ENCODE measurements at places on chromosomes 1 and 21.

- DNase-seq: no peak
Observed at GRCh38 chr1:222310836-222311235, 237.1 kb downstream of the HHIPL2 start.

DNA sequence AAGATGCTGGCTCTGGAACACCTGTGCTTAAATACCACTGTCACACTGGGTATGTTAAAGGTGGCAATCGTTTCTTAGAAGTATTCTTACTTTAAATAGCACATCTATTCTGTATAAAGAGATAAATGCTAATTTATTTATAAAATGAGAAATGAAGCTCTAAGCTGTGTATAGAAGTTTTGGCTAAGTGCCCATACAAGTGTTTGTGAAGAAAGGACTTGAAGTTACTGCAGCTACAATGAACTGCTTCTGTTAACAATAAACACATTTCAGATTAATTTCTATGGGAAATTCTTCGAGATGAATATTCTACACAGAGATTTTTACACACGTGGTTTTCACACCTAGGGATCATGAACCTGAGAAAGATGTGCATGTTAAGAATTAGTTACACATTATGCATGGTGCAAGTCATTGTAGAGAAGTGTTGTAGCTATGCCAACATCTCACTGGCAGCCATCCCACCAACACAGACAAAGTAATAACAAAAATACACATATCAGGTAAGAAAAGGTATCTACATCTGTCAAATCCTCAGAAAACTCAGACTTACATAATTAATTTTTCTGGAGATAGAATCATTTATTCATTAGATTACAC lies 16.2 kb downstream of the COL24A1 start:
- DNase-seq: no peak

DNA sequence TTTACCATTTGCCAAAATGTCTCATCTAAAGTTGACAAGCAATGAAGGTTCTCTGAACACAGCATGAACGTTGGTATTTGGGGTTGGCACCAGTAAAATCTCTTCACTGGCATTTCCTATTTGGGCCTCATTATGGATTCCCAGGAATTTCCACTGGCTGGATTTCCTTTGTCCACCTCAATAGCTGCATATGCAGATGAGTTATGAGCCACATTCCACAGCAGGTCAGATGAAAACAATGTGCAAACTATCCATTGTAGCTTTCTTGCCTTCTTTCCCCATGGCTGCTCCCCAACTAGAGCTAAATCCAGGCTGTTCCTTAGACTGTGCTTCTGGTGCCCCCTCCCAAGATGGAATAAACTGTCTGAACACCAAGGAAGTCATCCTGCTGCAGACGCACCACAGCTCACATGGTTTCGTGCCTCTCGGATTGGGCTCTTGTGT lies 168.1 kb upstream of the FGGY start:
- DNase-seq: peak; percentile 78

- peak; percentile 57 for DNase-seq
Observed at GRCh38 chr21:31866077-31866511, 6.7 kb upstream of the HUNK start.

DNA sequence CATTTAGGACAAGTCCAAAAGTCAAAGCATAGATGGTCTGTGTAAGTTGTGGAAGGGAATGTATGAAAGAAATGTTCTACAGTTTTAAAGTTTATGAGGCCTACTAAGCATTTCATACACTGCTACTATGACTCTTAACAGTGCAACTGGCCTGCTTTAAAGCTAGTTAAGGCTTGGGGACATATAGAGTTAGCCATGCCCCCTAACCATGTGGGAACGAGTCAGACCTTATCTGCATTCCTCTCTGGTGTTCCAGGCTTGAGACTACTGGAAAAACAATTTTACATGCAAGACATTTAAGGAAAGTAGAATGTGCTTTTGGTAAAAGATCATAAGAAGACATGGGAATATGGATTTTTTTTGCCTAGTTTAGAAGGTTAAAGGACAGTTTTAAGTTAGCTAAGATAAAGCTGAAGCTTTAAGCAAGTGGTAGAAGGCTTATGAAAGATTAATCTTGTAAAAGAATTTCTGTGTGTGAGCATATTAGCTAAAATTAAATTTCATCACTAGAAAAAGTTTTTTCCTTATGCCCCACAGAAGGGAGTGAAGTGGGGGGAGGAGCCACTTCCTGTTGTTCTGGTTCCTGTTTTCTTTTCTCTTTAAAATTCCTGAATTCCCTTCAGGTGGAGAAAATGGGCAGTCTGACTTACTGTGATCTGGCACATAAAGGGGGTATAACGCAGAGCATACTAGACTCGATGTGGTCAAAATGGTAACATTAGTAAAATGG lies 8.9 kb upstream of the CD48 start:
- no peak for DNase-seq

DNA sequence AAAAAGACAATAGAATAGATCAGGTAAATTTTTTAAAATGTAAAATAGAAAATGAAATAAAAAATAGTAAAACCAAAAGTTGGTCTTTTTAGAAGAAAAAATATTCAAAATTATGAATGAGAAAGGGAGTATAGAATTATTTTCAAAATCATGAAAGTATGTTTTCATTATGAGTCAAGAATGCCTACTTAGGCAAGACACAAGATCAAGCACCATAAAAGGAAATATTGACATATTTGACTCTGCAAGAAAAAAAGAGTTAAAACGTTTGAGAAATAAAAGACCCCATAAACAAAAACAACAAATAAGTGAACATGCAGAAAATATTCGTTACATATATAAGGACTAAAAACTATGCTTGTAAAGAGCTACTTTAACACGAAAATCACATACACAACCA lies 4.8 kb upstream of the COX20 start:
- DNase-seq: no peak

DNA sequence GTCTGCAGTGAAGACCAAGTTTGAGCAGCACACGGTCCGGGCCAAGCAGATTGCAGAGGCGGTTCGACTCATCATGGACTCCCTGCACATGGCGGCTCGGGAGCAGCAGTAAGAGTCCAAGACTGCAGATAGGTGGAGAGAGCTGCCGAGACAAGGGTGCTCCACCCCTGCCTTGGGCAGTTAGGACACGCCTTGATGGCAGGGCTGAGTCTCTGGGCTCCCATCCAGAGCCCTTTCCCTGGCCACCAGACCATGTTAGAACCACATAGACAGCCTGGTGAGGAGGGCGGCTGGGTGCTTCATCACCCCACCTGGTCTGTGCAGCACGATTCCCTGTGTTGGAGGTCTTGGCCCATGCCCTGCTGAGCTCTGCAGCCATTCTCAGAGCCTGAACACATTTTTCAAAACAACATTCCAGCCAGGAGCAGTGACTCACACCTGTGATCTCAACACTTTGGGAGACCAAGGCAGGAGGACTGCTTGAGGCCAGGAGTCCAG lies 17.3 kb upstream of the MIIP start:
- DNase-seq: peak; percentile 66

DNA sequence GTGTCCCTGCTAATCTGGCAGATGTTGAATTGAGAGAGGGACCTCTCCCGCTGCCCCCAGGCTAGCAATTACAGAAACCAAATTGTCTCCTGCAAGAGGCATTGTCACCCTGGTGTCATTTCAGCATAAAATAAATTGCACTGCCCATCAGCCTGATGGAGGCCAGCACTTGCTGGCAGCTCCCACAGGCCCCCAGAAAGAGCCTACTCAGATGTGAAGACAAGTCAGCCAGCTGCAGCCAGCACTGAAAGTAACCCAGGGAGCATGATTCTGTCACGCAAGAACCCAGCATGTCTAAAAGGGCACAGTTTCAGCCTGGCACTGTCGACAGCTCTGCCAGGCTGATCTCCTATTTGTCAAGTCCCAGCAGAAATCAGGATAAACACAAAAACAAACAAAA lies 110.3 kb upstream of the CTTNBP2NL start:
- DNase-seq: no peak

DNA sequence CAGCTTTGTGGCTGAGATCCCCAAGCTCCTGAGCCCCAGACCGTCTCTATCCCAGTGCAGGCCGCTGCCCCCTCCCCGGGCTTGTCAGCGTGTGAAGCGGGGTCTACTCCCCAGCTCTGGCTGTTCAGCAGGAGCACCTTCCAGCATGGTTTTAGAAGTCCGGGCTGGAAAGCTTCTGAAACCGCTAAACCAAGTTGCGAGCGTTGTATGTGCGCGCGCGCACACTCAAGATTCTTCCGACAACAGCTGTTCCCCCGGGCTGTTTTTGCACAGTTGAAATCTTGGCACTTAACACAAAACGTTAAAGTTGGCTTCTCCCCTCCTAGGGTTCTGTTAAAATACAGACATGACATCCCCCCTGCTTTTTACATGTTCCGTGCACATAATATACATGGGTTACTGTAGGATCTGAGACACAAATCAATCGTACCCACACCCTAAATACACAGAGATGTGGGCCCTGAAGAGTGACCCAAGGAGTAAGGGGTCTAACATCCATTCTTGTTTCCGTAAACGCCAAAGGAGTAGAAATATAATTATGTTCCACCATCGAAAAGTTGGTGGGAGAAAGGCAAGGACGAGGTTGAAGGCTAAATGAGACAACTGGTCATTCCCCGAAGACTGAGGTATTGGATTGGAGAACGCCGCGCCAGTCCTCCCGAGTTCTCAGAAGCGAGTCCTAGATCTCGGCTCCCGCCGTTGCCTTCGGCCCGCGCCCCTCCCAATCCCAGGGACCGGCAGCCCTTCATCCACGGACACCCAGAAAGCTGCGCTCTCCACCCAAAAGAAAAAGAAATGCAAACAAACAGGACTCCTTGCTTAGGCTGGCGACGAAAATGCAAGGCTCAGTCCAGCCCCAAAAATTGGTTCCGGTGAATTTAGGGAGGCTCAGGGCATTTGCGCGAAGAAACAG lies 1.3 kb downstream of the TBX15 start:
- DNase-seq: peak; percentile 71

- DNase-seq: no peak
Observed at GRCh38 chr1:244053831-244054230, 2.7 kb downstream of the ZBTB18 start.

DNA sequence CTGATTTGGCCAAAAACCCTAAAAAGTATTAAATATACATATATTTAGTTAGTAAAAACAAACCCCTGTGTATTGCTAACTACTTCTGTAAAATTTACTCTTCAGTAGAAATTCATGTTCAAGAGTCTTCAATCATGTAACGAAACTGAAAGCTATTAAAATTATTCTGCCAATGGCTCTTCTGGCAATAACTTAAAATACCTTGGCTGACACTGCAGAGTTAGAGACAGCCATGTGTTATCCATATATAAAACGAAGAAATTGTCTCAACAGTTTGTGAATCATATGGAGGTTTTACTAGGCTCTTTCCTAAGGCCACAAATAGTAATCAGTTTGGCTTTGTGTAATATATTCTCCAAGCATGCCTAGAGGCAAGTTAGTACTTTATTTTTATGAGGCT lies 357.2 kb downstream of the COL11A1 start:
- no peak for DNase-seq

DNA sequence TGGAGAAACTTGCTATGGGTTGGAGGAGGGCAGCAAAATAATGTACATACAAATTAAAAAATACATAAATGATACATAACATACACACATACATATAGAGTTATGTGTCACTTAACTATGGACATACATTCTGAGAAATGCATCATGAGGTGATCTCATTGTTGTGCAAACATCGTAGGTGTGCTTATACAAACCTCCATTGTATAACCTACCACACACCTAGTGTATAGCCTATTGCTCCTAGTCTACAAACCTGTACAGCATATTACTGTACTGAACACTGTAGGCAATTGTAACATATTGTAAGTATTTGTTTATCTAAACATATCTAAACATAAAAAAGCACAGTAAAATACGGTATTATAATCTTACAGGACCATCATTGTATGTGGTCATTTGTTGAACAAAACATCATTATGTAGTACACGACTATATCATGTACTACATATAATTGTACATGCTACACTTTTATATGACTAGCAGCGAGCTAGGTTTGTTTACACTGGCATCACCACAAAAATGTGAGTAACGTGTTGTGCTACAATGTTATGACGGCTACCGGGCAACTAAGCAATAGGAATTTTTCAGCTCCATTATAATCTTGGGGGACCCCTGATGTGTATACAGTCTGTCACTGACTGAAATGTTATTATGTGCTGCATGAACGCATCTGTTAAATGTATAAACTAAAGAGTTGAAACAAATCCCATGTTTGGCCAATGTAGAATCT lies 35.5 kb downstream of the ITGB3BP start:
- peak; percentile 66 for DNase-seq

DNA sequence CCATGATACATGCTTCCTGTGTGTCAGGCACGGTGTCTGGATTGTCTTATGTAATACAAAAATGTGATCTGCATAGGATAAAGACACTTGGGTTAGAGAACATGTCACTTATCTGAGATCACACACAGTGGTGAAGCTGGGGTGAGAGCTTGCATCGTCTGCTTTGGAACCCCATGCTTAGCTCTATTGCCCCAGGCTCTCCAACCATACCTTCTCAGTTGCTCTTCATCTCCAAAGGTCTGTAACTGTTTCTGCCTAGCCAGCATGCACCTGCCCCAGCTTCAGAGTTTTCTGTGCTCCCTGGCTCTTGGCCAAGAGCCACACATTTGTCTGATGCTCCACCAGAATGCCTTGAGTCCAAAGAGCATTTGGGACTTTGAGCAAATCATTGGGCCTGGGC lies 93.9 kb upstream of the COG2 start:
- no peak for DNase-seq

DNA sequence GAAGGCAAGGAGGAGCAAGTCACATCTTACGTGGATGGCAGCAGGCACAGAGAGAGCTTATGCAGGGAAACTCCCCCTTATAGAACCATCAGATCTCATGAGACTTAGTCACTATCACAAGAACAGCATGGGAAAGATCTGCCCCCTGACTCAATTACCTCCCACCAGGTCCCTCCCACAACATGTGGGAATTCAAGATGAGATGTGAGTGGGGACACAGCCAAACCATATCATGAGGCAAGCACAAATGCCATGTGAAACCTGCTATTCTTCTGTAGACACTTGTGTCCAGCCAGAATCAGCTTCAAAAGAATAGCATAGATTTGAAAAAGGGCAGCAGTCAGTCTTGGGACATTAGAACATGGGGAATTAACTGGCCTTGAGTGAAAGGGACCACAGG lies 32.2 kb upstream of the UBE2U start:
- DNase-seq: no peak

DNA sequence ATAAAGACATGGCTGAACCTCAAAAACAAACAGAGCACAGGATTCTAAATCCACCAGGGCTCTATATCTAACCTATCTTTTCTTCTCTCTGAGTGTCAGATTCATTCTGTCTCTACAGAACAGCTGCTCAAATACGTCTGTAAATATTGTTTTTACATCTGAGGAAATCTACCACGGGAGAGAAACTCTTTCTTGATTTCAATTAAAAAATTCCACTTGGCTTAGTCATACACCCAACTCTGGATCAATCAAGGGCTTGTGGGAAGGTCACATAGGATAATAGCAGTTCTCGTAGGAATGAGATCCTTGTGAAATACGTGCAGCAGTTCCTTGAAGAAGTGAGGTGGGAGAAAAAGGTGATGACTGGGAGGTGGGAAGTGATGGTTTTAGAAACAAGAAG lies 1355.7 kb upstream of the ADGRL2 start:
- DNase-seq: peak; percentile 8

GRCh38 chr21:35679076-35679475 lies 381.2 kb downstream of the SETD4 start:
- DNase-seq: no peak

Measured in ELR (cell line).